ENCODE measurements at places on chromosomes 3 and 15.

DNA sequence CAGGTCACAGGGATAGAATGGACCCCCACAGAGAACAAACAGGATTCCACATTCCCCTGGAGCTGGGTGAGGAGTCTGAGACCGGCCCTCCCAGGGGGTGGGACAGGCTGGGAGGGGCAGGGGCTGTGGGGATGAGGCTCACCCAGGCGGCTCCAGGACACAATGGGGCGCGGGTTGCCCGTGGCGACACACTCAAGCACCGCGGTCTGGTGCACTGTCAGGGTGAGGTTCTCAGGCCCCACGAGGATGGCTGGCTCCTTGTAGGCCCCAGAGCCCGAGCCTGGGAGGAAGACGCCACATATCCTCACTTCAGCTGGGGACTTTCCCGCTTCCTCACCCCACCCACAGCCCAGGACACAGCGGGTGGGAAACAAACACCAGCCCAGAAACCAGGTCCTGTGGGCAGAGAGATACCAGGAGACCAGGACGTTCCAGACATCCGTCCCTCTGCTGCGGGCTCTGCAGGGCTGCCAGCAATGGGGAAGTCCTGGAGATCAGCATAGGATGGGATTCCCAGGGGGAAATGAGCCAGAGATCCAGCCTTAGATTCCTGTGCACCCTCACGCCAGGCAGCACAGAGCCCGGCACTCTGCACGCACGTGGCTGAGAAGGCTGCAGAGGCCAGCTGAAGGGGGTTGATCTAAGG lies 30.2 kb downstream of the RNU5B-1 start:
- no peak for DNase-seq

DNA sequence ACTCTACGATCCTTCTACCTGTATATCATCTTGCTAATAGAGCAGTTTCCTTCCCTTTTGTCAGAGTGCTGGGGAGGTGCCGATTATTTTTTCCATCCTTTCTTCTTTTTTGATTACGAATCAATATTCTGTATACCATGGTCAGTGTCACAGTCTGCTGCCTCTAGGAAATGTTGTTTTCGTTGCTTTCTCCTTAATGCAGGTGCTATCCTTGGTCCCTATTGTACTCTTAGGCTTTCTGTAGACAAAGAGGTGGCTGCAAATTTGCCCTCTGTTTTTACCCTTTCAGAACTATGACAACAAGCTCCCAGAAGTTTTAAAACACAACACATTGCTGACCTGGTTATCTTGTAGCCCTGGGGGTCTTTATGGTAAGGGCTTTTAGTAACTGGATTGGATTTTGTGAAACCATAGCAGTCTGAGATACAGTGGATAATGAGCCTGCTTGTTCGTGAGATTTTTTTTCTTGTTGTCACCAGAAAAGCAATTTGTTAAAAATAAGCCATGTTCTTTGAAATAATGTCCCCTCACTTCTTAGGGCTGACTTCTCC lies 430.3 kb upstream of the TPM1 start:
- no peak for DNase-seq

DNA sequence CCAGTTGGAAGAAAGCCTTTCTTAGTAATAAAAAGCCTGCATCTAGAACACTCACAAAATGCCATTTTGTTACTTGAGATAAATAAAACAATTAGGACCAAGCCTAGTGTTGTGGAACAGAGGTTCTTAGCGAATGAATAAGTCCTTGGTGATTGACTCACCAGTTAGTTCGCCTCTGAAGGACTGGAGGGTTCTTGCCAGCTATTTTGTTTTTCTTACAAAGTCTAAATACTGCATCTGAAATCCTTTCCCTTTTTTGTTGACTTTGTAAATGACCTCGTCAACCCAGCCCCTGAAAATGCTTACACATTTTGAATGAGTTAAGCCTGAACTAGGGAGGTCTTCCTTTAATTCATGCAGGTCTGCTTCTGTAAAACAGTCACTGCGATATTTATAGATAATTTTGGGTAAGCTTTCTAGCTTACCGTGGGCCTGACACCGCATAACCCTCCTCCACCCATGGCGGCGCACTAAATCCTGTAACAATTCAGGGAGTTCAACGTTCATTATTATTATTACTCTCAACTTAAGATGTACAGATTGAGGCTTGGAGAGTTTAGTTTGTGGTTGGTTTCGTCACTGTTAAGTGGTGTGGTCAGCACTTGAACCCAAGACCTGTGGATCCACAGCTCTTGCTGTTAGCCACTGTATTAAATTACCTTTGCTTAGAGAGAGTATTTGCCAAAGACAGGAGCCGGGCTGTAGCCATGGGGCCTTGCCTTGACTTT lies 45.0 kb upstream of the SACM1L start:
- no peak for DNase-seq

GRCh38 chr3:24037971-24038370 lies 92.9 kb downstream of the NR1D2 start:
- DNase-seq: no peak

DNA sequence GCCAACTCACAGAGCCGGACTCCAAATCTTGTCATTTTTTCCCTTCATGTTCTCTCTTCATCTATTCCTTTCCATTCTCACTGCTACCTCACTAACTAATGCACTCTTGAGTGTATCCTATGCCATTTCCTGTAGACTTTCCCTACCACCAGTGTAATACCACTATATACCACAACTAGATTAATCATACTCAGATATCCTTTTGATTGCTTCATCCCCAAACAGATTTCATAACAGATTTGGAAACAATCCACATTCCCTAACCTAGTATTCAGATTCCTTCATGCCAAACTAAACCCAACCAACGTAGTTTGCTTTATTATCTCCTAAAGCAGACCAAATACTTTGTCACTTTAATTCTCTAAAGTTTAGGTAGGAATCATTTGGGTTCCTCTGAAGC lies 2.6 kb upstream of the PLOD2 start:
- DNase-seq: peak; percentile 24

DNA sequence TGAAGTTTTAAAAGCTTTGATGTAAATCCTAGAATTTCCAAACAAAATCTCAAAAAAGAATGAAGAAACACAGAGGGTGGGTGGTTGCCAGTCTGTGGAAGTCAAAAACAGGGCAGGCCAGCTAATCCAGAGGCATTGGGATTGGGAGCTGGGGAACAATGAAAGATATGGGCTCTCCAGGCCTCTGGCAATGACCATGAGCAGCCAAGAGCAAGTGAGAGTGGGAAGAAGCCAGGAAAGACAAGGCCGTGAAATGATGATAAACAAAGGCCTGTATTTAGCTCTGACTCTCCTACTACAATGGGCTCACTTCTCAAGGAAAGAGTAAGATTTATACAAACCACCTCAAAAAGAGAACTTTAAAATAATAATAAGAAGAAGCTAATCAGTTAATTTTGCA lies 248.5 kb downstream of the ZMAT3 start:
- DNase-seq: no peak

- no peak for DNase-seq
Observed at GRCh38 chr15:99071091-99071680, 33.7 kb upstream of the SYNM start.

GRCh38 chr15:38972831-38973230 lies 408.2 kb upstream of the RASGRP1 start:
- DNase-seq: no peak

DNA sequence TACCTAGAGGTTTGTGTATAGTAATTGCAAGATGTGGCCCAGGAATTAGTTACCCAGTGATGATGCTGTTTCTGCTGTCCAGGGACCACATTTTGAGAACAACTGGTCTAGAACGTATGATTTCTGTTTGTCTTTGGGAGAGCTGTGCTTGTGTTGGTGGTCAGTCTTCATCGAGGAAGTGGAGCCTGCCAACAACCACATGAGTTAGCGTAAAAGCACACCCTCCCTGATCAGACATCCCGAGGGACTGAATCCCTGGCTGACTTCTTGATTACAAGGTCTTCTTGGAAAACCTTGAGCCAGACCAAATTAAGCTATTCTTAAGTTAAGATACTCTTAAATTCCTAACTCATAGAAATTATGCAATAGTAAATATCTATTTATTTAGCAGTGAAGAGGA lies 81.7 kb upstream of the ZPLD1 start:
- no peak for DNase-seq

- no peak for DNase-seq
Observed at GRCh38 chr3:23701716-23702597, 103.8 kb upstream of the UBE2E1 start.

DNA sequence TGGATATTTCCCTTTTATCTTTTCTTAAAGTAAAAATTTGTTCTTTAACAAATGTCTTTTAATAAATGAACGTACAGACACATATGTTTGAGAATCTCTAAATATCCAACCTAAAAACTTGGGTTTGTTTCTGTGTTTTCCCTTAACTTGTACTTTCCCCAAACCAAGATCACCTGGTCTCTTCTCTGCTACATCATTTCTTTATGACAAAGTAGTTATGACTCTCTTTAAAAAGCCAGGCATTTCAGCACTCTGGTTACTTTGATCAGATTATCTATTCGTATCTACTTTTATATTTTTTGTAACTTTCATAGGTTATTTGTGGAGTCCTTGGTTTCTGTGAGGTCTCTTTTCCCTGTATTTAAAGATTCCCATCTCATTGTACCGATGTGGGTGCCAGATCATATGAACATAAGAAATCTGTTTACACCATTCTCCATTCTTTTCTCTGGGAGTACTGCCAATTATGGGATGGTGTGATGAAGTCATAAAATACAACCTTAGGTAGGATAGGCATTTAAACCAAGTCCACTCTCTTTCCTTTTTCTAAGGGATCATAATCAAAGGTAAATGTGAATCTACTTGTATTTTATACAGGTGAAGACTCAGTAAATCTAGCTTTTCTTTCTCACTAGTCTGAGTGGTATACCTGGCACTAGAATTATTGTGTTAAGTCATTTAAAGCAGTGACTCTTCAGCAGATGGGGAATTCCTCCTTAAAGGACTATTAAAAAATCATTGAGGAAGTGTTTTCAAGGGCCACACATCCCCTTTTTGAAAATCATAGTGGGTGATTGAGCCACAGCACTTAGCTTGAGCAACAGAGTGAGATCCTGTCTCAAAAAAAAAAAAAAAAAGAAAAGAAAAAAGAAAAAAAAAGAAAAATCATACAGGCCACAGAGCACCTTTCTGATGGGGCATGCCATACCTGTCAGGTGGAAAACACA lies 12.4 kb upstream of the NFKBIZ start:
- no peak for DNase-seq

- DNase-seq: no peak
Observed at GRCh38 chr3:158350971-158351370, 220.0 kb upstream of the MLF1 start.

- no peak for DNase-seq
Observed at GRCh38 chr3:17087509-17087908, 202.8 kb downstream of the PLCL2 start.

DNA sequence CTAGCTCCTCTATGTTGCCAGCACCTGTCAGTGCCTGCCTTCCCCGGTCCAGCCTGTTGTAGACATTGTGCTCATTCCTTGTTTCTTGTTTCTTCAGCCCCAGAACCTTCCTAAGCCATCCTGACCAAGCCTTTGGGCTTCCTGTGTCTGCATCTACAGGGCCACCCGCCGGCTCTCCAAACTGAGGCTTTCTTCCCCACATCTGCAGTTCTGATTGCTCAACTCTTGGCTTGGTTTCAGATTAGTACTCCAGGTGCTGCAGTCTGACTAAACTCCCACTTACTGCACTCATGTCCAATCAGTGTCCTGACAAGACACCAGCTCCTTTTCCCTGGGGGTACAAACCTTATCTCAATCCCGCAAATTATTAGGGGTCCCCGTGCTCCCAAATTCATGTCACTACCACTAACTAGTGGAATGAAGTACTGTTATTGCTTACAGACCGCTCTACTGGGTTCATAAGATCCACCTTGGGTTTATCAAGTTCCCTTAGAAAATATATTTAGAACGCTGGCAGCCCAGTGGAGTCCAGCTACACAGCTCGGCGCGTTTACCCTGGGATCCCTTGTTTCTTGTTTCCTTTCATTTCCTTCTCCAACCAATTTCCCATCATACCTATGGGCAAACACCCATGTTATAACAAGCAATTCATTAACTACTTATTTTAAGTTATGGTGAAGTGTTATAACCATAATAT lies 114.2 kb upstream of the TJP1 start:
- no peak for DNase-seq

DNA sequence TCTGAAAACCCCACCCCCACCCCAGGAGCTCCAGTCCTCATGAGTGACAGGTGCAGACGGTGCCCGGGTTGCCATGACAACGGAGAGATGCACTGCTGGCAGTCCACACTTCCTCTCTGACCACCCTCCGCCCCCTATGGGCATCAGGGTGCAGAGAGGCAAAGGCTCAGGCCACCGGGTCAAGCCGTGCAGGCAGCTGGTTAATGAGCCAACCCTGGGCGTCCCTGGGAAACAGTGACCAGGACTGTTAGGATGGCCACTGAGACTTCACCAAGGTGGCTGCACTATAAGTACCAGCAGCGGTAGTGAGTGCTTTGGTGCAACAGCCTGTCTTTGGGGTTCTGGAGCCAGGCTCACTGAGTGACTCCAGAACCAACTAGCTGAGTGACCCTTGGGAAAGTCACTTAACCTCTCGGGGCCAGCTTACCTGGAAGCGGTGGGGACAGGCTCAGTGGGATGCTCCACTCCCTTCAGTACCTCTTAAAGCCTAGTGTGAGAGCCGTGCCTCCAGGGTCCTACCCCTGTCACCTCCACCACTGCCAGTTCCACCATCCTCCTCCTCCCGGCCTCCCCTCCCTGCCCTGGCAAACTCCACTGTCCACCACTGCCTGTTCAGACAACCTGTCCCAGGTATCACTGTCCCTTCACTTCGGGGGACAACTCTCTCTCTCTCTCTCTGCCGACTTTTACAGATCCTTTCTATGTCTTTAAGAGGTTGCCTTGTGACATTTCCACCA lies 121.0 kb upstream of the PRR20G start:
- no peak for DNase-seq

DNA sequence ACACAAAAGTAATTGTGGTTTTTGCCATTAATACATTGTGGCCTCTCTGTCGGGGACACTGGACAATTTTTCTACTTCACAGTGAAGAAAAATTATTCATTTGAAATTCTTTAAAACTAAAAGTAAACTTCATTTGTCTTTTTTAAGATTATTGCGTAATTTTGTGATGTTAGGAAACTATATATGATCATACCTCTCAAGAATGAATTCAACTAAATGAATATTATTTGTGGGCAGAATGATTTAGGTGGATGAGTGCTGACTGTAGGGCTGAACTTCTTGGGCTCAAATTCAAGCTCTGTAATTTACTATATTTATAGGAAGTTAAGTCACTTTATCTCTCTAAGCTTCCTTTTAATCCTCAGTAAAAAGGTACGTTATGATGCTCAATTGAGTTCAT lies 441.2 kb downstream of the ROBO1 start:
- no peak for DNase-seq

DNA sequence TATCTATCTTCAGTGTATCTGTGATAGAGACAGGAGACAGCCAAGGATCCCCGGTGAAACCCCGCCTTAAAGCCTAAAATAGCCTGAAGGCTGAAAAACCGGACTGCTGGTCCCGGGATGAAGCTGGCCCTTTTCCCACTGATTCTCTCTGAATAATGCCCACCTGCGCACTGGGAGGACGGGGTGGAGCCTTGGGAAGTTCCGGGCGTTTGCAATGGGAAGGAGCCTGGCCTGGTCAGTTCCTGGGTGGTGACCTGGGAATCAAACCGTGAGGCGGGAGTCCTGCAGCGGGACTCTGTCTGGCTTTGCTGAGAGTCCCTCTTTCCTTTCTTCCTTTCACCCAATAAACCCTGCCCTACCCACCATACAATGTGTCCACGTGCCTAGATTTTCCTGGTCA lies 157.9 kb downstream of the C3orf38 start:
- no peak for DNase-seq
